SK-N-DZ (cell line): ENCODE measurements at places on chromosomes 2 and 18.

DNA sequence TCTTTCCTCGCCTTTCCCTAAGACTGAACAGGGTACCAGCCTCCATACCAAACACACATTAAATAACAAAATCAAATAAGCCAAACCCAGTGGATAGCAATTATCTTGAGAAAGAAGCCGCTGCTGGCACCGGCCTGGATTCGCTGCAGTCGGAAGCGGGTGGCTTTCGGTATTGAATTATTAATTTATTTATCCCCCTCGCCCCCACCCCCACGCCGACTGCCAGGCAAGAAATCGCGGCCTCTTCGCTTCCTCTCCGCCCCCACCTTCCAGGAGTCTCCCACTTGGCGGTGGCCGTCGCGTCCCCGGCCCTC, 370 bp upstream of the ZNF804A start:
- DNase-seq: no peak

DNA sequence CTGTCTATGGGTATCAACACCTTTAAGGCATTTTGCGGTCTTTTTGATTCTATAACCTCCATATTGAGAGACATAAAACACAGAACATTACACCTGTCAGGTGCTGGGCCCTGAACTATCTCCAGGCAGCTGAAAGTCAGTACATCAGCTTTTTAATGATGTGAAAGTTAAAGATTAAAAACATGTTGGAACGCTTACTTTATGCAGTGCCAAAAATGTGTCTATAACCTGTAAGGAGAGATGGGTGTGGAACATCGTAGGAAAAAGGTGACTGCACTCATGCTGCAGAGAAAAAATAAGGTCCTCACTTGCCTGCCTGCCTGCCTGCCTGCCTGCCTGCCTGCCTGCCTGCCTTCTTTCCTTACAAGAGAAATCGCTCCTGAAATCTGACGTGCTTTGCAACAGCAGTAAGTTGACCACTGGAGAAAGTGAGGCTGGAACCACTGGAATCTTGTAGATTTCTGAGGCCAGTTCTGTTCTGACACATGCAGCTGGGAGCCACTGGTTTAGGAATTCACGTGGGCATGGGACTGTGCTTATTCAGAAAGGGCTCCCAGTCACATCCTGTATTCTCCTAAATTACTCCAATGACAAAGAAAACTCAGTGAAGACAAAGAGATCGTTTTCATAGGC, 34.1 kb downstream of the BCL11A start:
- DNase-seq: no peak

GRCh38 chr18:79575891-79576685, 103.5 kb upstream of the CTDP1 start:
- DNase-seq: peak; percentile 70

DNA sequence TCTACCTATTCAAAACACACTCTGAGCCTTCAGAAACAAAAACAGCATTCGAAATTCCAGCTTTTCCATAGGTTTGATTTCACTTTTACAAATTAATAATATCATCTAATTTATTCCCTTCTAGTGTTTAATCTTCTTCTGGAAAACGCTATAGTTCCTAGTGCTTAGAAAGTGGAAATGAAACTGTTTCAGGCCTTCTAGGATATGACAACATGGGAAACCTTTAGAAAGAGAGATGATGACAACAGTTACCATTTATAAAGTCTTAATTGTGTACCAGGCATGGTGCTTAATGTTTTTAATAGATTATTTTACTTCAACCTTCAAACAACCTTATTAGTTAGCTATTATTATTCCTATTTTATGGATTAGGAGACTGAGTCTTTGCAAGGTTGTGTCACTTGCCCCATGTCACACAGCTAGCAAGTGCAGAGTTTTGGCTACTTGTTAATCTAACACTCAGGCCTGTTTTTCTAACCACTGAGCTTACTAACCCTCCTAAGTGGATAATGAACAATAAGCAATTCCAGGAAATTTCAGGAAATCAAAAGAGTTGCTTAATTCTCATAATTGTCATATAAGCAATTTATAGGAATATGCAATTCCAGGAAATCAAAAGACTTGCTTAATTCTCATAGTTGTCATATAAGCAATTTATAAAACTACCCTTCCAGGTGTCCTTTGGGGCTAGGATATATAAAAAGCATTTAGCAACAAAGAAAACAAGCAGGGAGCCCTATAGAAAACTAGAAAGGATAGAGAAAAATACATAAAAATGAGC, 206.0 kb downstream of the ZNF521 start:
- DNase-seq: no peak

DNA sequence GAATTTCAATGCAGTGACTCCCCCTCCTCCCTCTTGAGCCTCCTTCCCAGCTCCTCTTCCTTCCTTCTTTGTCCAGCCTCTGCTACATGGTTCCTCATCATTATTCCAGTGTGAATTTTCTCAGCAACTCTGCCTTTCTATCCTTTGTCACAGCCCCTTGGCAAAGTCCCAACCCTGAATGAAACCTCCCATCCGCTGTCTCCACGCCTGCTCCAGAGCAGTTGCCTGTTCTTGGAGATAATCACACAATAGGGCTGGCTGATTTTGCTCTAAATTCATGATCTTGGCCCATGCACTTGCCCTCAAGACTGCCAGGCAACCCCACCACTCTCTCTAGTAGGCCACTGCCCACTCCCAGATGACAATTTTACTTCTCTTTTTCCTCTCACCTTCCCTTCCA, 61.4 kb downstream of the BCL2L11 start:
- DNase-seq: no peak

DNA sequence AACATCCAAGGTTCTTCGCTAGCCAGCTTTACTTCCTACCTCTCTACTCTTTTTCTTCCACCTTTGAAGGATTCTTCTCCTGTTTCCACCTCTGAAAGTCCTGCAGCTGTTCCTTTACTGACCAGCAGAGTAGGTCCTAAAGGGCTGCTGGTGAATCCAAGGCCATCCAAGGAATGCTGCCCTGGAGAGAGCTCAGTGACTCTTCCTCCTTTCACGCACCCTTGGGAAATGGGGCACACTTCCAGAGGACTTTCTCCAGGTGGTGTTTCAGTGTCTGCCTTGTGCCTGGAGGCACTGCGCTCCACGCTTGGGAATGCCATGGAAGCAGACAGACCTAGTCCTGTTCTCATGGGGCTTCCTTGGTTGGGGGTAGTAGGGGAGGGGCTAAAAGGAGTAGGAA, 45.4 kb downstream of the SLC16A14 start:
- DNase-seq: no peak

GRCh38 chr18:76977108-76977621, 154.8 kb downstream of the ZNF236 start:
- peak; percentile 60 for DNase-seq

GRCh38 chr2:107569496-107569895, 257.2 kb upstream of the RGPD4 start:
- DNase-seq: no peak

GRCh38 chr18:2824865-2825264, 21.9 kb upstream of the EMILIN2 start:
- DNase-seq: no peak

DNA sequence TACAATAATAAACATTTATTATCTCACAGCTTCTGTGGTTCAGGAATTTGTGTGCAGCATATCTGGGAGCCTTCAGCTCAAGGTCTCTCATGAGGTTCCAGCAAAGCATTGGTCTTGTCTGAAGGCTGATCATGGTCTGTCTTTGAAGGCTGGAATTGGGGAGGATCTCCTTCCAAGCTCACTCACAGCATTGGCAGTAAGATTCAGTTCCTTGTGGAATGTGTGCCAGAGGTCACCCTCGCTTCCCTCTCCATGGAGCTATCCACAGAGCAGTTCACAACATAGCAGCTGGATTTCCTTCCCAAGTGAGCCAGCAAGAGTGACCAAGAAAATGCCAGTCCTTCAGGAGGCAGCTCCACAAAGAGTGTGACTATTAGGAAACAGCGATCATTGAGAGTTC, 202.2 kb upstream of the ST6GAL2 start:
- DNase-seq: no peak

- no peak for DNase-seq
Observed at GRCh38 chr2:107362993-107363392, 463.7 kb upstream of the RGPD4 start.

- DNase-seq: no peak
Observed at GRCh38 chr18:53566626-53567025, 657.8 kb downstream of the MBD2 start.

DNA sequence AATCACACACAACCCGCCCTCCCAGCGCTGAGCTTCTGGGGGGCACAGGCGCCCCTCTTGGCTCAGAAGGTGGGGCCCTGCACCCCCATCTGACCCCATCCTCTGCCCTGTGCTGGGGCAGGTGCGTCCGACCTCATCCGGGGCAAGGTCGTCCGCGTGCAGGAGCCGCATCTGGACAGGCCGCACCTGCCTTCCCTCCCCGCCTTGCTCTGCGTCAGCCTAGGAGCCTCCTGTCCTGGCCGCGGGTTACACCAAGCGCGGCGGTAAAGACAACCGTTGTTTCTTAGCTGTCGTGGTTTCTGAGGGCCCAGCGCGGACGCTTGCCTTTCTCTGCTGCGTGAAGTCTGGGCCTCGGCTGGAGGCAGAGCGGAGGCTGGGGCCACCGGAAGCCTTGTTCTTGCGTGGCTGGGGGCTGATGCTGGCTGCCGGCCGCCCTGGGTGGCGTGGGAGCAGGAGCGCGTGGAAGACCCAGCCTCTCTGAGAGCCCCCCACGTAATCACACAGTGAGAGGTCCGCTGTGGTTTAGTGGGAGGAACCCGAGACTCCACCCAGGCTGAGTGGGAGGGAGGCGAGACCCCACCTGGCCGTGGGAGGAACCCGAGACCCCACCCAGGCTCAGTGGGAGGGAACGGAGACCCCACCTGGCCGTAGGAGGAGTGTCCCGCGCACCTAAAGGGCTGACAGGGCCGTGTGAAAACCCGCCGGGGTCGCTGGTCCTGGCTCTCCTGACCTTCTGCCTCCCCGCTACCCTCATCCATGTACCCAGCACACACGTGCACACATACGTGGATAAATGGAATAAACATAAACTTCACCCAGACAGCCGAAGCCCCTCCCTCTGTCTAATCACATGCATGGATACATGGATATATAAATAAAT, 51.8 kb downstream of the KCNG2 start:
- DNase-seq: no peak

- no peak for DNase-seq
Observed at GRCh38 chr2:235049719-235050118, 97.9 kb downstream of the SH3BP4 start.

- DNase-seq: no peak
Observed at GRCh38 chr2:3476985-3477327, 42.4 kb downstream of the ADI1 start.

DNA sequence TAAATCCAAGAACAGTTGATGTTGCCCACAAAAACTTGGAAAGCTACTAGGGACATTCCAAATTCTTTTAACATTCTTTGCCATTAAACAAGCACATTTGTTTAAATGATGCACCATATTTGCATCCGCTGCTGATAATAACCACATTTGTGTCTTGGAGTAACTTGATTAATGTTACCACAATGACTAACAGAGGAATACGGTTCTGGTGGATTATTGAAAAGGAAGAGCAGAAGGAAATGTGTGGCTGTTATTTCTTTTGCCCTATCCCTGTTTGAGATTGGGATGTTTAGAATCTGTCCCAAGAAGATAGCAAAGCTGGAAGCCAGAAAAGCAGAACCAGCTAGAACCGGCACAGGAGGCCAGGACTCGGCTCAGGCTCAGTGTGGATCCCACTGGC, 39.2 kb upstream of the RASGRP3 start:
- no peak for DNase-seq

- DNase-seq: no peak
Observed at GRCh38 chr18:58303363-58303762, 259.3 kb downstream of the NEDD4L start.

DNA sequence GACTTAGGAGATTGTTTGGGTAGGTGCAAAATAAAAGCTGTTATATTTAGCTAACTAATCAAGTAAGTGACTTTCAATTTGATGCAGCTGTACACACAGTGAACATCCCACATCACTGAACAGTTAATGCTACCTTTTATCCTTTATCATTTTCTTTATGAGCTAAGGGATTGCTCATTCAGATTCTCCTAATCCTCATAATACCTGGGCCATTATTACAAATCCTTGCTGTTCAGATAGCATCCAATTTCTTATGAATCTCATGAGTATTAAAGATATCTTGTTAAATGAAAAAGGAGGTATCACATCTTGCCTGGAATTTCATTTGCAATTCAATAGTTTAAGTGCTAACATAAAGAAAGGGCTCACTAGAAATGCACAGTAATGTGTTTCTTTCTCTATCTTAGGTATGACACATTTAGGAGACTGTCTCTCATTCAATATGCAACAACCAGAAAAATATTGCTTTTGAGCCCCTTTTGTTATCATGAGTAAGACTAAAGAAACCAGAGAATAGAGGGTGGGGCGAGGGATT, 918.5 kb downstream of the CBLN2 start:
- DNase-seq: no peak

GRCh38 chr18:65938592-65939372, 188.0 kb downstream of the CDH7 start:
- peak; percentile 57 for DNase-seq

GRCh38 chr2:119253760-119254600, 30.3 kb downstream of the STEAP3 start:
- no peak for DNase-seq

DNA sequence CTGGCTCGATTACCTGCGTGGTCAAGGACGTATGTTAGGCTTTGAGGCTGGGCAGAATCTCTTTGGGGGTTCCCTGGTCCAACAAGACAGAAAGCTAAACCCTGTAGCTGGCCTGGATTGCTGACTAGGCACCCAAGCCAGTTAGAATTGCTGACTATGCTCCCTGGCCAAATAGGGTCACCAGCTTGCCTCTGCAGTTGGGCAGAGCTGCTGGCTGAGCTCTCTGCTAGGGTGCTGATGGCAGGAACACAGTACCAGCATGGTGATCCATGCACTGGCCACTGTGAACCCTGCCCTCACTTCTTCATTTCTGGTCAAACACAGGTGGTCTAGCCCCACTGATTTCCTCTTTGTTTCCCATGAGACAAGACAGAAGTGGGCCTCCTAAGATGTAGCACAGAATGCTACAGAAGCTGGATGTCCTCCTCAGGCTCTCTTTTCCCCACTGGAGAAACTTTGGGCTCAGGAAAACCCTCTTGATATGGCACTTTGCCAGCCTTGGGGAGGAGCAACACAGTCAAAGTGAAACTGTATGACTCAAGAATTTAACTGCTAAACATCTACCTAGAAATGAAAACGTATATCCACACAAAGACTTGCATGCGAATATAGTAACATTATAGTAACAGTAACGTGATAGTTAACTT, 20.8 kb downstream of the SP140L start:
- DNase-seq: no peak

DNA sequence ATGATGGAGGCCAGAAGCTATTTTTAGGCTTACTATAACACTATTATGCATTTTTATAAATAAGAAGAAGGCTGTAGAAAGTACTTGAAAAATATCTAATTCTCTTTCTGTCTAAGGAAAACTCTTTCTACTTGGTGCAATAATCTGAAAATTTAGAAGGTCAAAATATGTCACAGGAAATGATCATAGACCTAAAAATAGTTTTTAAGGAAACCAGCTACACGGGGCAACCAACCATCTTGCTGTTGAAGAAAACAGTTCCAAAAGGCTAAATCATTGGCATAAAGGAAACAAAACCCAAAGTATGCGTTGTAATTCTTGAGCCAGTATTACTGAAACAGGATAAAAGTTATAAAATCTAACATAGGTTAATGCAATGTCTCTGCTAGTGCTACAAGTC, 40.2 kb downstream of the SOCS6 start:
- DNase-seq: no peak
